ENCODE measurements at places on chromosomes 16 and 17.

DNA sequence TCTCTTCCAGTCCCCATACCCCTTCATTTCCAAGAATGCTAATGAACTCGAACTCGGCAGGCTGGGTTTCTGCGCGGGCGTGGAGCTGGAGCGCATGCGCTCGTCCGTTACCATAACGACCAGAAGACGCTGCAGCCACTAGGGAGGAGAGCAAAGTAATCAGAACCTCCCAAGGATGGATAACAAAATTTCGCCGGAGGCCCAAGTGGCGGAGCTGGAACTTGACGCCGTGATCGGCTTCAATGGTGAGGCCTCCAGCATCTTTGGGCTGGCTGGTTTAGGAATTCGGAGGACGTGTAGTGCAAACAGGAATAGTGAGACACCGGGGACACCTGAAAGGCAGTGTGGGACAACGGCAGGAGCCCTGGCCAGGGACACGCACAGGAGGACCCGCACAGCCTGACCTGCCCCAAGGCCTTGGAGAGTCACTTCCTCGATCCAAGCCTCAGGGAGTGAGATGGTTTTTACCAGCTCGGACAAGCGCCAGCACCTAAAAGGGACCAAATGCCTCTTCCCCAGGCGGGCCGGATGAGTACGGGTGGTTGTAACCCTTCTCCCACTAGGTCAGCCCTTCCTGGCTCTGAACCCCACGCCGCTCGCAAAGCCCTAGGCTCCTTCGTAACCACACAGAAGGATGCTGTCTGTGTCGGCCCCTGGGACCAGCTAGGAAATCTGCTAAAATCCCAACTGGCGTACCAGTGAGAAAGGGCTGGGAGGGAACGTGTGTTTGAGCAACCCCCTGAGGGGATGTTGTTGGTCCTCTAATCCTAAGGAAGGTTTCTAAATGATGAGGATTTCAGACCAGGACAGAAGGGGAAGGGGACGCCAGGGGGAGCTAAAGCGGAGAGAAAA is at the start of gene CFAP52:
Gene CFAP52, plus strand, starts transcription at position 122 of the 852 bp plus-strand sequence. Its CDS starts 54 bp downstream, at position 176.
- DNase-seq: peak; percentile 49

GRCh38 chr17:49766918-49767530 is 3.1 kb upstream of the FAM117A start:
- no peak for DNase-seq

GRCh38 chr16:4052801-4053293 is 63.4 kb downstream of the ADCY9 start:
- no peak for DNase-seq

- DNase-seq: no peak
These were observed 9.8 kb upstream of the MAP3K14 start for GRCh38 chr17:45326626-45327025.

GRCh38 chr17:76688165-76688622 is 22.6 kb downstream of the MXRA7 start:
- no peak for DNase-seq

DNA sequence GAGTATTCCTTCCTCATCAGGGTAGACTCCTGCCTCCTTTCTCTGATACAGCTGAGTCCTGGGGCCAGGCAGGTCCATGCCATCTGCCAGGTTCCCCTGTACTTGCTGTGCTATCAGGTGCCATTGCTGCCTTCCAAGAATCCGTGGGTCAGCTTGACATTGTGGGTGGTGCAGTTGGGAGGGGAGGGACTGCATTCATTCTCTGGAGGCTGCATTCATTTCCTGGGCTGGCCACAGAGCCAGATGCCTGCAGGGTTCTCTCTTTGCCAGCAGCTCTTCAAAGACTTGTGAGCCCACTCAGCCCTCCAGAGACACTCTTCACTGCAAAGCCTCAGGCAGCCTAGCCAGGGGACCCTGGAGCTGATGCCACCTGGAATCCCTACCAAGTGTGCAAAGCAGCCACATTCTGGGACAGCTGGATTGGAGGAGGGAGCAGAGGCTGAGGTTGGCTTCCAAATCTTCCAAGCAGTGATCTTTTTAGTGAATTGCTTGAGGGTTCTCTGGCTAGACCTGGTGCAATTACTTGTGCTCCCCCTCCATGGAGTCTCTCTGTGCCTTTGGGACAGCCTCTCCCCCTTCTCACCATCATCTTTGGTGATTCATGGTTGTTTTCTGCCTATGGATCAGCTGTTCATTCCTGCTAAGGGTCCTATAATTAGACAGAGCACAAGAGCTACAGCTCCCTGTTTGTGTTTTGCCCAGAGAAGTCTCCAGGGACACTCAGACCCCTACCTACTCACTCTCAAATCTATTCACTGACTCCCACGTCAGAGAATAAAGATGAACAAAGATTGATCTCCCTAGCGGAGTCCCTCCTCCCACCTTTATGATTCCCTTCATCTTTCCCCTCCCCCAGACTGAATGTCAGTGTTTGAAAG is 20.9 kb downstream of the ANKFN1 start:
- DNase-seq: no peak

DNA sequence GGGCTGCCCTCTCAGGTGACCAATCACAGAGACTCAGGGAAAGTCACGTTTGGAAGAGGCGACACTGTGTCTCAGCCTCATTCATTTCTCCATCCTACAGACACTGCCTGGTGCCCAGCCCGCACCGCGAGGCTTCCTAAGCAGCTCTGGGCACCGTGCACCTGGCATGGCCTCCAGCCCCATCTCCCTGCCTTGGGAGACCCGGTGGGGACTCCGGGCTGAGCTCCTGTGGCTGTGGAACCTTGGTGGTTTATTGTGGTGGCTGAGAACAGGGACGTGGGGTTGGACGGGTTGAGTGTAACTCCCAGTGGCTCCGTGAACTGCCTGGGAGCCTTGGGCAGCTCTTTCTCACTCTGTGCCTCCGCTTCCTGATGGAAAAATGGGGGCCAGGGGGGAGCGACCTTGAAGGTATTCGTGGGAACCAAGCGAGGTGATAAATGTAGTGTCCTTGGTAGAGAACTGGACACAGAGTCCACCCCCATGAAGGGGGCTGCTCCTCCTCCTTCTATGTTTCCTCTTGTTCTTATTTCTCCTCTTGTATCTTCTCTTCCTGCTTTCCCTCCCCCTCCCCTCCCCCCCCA is 215.4 kb downstream of the SEC14L1 start:
- DNase-seq: no peak

DNA sequence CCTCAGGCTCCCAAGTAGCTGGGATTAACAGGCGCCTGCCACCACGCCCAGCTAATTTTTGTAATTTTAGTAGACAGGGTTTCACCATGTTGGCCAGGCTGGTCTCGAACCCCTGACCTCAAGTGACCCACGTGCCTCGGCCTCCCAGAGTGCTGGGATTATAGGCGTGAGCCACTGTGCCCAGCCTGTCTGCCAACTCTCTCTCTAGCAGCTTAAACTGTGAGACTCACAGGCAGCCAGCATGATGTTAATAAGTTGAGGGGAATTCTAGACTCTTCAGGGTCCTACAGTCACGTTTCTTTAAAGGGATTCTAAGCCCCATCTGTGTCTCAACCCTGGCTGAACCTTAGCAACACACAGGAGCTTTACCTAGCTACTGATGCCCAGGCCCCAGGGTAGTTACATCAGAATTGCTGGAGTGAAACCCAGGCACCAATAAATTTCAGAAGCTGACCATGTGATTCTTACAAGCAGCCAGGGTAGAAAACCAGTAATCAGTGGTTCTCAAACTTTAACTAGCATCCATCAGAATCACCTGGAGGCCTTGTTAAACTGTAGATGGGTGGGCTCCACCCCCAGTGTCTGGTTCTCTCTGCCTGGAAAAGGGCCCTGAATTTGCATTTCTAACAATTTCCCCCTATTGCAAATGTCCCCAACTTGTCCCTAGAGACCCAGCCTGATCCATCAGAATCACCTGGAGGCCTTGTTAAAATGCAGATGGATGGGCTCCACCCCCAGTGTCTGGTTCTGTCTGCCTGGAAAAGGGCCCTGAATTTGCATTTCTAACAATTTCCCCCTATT is 30.7 kb downstream of the GPRC5B start:
- DNase-seq: no peak

GRCh38 chr17:45628019-45628418 is 137.5 kb upstream of the PLEKHM1 start:
- no peak for DNase-seq

DNA sequence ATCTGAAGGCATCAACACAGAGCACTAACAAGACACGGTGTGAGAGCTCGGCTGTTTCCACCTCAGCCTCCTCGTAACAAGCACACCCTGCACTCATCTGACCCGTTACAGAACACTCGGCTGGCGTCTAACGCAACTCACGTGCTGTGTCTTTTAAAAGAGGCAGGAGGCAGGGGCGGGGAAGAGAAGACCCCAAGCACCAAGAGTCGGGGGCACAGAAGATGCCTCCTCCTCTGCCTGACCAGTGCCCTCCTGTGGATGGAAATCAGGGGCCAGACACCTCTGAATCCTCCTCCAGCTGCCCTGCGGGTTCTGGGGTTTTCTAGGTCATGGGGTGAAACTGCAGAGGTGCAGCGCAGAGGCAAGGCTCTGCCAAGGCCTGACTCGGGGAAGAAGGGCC is 74.3 kb downstream of the ZNF778 start:
- no peak for DNase-seq

- no peak for DNase-seq
These were observed 36.4 kb upstream of the CD300E start for GRCh38 chr17:74659889-74660288.

DNA sequence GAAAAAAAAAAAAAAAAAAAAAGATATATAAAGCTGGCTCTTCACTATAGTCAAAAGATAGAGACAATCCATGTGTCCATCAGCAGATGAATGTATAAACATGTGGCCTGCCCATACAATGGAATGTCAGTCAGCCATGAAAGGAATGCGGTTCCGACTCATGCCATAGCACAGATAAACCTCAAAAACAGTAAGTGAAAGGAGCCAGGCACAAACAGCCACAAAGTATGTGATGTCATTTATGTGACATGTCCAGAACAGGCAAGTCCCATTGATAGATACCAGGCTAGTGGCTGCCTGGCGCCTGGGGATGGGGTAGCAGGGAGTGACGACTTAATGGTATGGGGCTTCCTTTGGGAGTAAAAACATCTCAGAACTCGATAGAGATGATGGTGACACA is 155.7 kb downstream of the CMIP start:
- no peak for DNase-seq

DNA sequence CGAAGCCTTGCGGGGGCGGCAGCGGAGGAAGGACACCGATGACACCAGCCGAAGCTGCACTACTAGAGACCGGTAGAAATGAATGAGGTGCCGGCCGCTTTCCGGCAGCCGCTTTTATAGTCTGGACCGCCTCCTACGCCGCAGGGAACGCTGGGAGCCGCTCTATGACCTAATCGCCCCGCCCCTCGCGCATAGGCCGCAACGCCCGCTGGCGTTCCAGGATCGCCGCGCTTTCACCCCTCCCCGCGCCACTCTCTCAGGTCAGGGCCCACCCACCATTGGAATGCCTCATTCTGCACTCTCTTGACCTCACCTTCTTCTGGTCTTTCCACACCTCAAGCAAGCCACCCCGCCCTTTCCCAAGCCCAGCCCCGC is at the start of gene DDX5:
Gene DDX5, minus strand, starts transcription at position 89 of the 375 bp plus-strand sequence. CDS start 170 bp downstream, outside the sequence.
- peak; percentile 99 for DNase-seq

DNA sequence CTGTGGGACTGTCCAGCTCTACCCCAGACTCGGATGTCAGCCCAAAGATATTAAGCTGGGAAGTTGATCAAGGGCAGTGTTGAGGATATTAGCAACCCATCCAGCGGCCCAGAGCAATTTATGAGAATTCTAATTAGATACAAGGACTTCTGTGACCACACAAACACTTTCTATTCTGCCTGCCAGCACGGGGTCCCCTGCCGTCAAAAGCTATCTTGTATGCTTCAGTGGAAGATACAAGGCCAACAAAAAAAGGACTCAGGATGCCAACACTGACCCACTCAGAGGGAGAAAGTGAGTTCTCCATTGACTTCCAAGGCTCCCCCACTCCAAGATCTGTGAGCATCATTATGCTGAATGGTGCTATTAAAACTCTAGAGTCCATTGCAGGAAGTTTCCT is 390.7 kb downstream of the GRIN2A start:
- DNase-seq: no peak

DNA sequence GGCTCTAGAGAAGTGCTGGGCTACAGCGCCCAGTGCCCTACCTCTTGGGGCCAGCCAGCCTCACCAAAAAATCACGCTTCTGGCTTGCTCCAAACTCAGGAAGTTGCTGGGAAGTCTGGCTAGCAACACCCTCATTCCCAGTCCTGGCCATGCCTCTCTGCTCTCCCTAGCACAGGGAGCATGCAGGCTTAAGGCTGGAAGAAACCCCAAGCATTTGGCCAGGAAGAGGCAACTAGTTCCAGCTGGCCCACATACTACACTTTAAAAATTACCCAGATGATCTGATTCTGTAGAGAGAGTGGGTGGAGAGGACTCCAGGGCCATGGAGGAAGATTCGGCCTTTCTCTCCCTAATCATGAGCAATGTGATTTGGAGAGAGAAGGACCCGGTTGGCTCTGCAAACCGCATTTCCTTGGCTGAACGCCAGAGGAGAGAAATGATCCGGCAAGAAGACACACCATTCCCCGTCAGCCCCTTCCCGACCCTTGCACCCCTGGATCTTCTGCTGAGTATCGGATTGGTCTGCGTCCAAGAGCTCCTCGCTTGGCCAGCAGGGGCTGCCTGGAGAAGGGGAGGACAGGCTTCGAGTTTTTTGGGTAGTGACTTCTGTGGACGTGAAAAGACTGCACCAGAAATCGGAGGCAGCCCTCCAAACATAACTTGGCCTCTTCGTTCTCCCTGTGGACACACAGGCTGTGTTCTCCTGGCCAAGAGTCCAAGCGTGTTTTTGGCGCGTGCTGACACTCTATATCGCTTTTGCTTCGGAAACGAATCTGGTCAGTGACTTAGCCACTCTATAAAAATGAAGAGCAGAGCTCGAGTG is 406.3 kb downstream of the WWOX start:
- DNase-seq: peak; percentile 16

DNA sequence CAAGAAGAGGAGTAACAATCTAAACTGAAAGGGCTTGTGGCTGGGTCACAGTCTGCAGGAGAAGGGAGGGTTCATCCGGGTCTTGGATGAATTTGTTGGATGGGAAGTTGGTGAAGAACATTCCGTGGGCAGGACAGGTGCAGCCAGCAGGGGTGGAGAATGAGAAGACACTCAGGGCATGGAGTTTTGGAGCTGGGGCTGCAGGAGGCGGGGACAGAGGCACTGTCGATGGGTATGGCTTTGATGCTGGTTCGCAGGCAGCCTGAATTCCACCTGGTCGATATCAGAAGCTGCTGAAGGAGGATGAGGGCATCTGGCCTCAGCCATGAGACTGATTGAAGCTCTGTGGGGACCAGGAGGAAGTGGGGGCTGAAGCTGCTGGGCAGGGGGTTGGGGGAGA is 36.1 kb upstream of the CBFA2T3 start:
- no peak for DNase-seq

DNA sequence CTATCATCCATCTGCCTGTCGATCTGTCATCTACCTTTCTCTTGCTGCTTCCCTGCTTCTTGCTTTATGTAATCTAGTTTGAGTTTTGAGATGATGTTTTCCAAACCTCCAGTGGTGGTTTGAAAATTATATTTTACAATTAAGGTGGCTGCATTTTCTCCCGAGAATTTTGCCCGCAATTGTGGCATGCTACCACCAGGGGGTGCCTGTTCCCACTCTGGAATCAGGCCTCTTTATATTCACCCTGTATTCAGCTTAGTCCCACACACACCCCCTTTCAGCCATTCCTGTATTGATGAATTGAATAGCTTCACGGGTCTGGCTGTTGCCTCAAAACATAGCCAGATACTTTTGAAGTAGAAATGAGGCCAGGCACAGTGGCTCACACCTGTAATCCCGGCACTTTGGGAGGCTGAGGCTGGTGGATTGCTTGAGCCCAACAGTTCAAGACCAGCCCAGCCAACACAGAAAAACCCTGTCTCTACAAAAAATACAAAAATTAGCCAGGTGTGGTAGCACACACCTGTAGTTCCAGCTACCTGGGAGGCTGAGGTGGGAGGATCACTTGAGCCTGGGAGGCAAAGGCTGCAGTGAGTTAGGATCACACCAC is 3.2 kb downstream of the PRSS22 start:
- DNase-seq: no peak

Data from amygdala (tissue), 56 donors.